IMR-90 (cell line): ENCODE measurements at places on chromosomes 7 and 10. TPM values are rescaled to one million over a fixed set of nuclear protein-coding genes. Genes with fewer than 3 reads are reported as not detected.

GRCh38 chr7:152050547-152050971, 25.1 kb downstream of the GALNT11 start:
- DNase-seq: peak; percentile 52

DNA sequence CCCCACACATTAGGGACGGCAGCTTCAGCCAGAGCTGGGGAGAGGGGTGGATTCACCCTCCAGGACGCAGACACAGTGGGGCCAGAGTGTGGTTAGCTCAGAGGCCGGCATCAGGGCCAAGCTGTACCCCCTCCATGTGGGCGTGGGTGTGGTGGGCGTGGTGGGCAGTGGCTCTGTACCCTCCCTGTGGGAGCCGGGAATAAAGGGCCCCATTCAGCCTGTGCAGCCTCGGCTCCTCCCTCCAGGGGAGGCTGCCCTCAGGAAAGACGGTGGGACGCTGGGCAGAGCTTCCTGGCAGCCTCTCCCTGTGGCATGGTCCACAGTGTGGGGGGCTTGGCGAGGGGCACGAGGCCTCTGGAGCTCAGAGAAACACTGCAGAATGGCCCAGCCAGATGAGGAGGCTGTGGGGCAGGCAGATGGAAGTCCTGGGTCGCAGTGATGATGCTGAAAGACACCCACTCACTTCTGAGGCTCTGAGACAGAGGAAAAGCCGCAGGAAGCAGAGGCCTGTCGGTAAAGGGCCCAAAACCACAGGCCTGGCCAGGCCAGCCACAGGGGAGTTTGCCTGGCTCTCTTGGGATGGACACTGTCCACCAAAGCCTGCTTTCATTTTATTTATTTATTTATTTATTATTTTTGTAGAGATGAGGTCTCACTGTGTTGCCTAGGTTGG, 108.0 kb downstream of the SH3PXD2A start:
- peak; percentile 37 for DNase-seq

DNA sequence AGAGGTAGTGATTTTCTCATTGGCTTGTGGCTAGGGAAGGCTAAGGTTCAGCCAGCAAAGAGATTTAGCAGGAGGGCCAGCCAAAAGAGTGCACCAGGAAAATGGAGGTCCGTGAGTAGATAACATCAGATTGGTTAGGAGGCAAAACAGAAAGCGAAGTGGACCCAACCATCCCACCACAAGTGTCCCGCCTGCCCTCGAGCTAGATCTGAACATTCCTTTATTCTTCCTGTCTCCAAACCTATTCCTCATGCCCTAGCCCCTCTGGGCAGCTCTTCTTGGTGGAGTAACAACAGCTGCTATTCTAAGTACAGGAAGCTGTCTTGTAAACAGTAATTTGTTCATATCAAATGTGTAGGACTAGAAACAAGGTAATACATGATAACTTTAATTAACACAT, 85.7 kb upstream of the BET1 start:
- no peak for DNase-seq

- no peak for DNase-seq
Observed at GRCh38 chr10:81814842-81815241, 60.2 kb upstream of the NRG3 start.

GRCh38 chr10:11863353-11864109, 40.4 kb downstream of the PROSER2 start:
- DNase-seq: no peak

GRCh38 chr10:121531076-121531829, 67.0 kb downstream of the FGFR2 start:
- DNase-seq: no peak

DNA sequence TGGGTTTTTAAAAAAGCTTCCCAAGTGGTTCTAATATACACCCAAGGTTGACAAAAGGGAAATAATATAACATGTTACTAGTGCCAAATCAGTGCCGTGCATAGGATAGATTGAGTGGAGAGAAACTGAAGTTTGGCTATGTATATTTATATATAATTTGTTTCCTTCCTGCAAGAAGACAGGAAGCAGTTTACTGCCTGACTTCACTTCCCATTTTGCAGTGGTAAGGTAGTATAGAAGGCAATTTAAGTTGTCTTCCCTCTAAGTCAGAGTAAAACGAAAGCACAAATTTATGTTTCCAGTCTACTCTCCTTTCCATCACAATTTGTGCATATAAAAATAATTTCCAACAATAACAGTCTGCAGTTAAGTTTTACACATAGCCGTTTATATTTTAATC, 3.4 kb upstream of the HYCC1 start:
- DNase-seq: no peak

GRCh38 chr7:103075337-103075918, 488 bp downstream of the ARMC10 start:
- peak; percentile 62 for DNase-seq

DNA sequence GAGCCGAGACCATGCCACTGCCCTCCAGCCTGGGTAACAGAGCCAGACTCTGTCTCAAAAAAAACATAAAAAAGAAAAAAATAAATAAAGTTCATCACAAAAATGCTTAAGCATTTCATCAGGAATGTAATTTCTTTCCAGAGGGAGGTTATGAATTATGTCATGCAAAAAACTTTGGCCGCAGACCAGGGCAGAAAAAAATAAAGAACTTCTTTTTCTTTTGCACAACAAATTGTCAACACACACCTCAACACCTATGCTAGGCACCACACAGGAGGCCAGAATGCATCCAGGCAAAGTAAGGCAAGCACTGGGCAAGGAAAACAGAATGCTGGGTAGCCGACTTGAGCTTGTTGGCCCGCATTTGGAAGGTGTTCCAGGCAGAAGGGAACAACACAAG, 3.9 kb downstream of the C10orf62 start:
- DNase-seq: peak; percentile 39

GRCh38 chr10:90592638-90593302, 265.1 kb downstream of the HTR7 start:
- peak; percentile 51 for DNase-seq

DNA sequence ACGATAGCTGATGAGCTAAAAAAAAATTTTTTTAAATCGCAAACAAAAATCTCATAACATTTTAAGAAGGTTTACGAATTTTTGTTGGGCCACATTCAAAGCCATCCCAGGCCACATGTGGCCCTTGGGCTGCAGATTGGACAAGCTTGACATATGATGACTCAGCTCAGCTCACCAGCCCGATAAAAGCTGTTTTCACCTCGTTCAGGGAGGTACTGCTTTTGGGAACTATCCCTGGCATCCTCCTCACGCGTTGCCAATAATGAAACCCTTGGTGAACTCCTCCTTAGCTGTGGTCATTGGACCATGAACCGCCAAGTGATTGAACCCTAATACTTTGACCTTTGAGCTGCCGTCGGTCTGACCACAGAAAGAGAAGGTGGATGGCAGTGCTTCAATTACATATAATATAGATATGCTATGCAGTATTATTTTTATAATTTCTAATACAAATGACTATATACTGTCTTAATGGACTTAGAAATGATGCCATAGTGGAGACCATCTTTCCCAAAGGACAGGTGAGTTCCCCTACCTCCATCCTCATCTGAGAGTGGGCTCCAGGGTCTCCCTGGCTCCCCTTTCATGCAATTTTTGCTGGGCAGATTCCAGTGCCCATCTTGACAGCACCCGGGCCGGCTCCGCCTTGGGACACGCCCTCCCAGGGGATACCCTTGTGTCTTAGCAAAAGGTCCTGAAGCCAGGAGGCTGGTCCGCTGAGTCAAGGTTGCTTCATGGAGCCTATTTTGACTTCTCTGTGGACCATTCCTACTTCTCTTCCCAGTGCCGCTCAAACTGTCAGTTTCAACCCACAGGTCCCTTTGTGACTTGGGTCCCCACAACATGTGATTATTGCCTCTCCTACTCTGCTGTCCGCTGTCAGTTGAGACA, 707.2 kb downstream of the PARD3 start:
- no peak for DNase-seq

DNA sequence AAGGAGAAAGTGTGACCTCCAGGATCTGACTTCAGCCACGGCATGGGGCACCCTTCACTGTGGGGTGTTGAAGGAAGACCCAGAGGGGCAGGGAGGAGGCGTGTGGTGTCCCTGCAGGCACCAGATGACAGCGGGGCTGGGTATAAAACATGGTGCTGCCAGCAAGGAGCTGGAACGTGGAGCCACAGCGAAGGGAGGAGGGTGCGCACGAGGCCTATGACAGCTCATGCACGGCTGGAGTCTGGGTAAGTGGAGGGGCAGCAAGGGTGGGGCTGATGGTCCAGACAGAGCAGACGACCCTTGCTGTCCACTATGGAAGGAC, 27.8 kb upstream of the FOXL3 start:
- no peak for DNase-seq

- DNase-seq: no peak
Observed at GRCh38 chr7:84792231-84792893, 394.5 kb downstream of the SEMA3D start.

Gene FXYD4
- total RNA-seq: not detected in 2 replicates

Gene IFIT2
- total RNA-seq: 1.9 and 2.2 TPM in 2 replicates

Gene BAIAP2L1
- 2.2 TPM in 2 replicates for total RNA-seq

Gene GPC2
- 1.4 and 1.8 TPM in 2 replicates for total RNA-seq

Gene SNX10
- total RNA-seq: not detected in 2 replicates

Gene SYCE1
- not detected in 2 replicates for total RNA-seq

Gene AGAP9
- 2.5 and 3.2 TPM in 2 replicates for total RNA-seq

Gene FEZF1
- total RNA-seq: not detected in 2 replicates

Gene VSTM2A
- not detected in 2 replicates for total RNA-seq

Gene GNA12
- 14.3 and 14.4 TPM in 2 replicates for total RNA-seq
